ENCODE measurements at places on chromosomes 12 and 14.

DNA sequence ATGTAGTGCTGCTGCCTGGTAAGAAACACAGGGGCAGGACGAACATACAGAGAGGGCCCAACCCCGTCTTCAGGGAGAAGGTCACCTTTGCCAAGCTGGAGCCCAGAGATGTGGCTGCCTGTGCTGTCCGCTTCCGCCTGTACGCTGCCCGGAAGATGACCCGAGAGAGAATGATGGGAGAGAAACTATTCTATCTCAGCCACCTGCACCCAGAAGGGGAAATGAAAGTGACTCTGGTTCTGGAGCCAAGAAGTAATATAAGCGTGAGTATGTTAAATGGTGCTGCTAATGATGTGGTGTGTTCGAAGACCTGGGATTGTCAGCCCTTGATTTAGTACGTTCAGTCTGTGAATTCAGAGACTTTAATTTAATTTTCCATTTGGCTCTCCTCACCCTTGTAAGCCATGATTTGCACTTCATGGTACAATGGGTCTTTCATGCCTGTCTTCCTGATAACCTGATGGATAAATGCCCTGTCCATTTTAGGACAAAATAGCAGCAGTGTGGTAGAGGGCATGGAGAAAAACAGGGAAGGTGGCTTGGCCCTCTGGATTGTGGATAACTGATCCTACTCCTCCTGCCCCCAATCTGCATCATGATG, 318.9 kb downstream of the SNAPC1 start:
- no peak overlapping the region for H3K27ac ChIP-seq
- peaks cover 10% of the 10 kb centered on the region for H3K4me1 ChIP-seq
- H3K27me3 ChIP-seq: no peaks in the 10 kb centered on the region
- no peak for DNase-seq
- H3K4me3 ChIP-seq: no peak overlapping the region
- H3K36me3 ChIP-seq: no peaks in the 10 kb centered on the region

- no peaks in the 10 kb centered on the region for H3K27me3 ChIP-seq
- H3K4me1 ChIP-seq: no peaks in the 10 kb centered on the region
- peak overlapping the region; percentile 81 for H3K4me3 ChIP-seq
- no peak for DNase-seq
- H3K27ac ChIP-seq: no peak overlapping the region
Measured at GRCh38 chr12:79932357-79932756, 2.5 kb downstream of the PPP1R12A start.

GRCh38 chr14:73253323-73253610, 16.0 kb downstream of the PAPLN start:
- no peaks in the 10 kb centered on the region for H3K4me1 ChIP-seq
- no peak overlapping the region for H3K4me3 ChIP-seq
- H3K27me3 ChIP-seq: no peaks in the 10 kb centered on the region
- no peak for DNase-seq
- H3K36me3 ChIP-seq: no peaks in the 10 kb centered on the region

- H3K36me3 ChIP-seq: no peaks in the 10 kb centered on the region
- no peak for DNase-seq
- H3K4me3 ChIP-seq: no peak overlapping the region
- no peaks in the 10 kb centered on the region for H3K4me1 ChIP-seq
- H3K27ac ChIP-seq: no peak overlapping the region
Measured at GRCh38 chr14:53174918-53175317, 21.8 kb upstream of the DDHD1 start.

DNA sequence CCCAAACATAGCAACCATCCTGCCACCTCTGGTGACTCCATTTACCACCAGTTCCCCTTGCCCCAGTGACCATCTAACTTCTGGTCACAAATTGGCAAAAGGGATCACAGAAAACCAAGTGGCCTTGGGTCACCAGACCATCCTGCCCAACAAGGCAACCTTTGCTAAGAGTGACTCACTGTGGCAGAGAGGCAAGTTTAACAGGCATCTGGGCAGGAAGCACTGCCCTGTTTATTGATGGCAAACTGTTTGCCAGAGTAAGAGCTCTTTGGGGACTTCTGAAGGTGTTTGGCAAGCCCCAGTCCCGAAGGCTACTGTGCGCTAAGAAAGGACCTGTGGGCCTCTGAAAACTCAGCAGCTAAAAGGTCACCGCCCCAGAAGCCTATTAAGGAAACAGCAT, 28.2 kb upstream of the TMEM233 start:
- no peak overlapping the region for H3K27ac ChIP-seq
- no peaks in the 10 kb centered on the region for H3K36me3 ChIP-seq
- H3K4me1 ChIP-seq: no peaks in the 10 kb centered on the region
- H3K27me3 ChIP-seq: no peaks in the 10 kb centered on the region
- H3K4me3 ChIP-seq: no peak overlapping the region

- DNase-seq: no peak
- H3K36me3 ChIP-seq: no peaks in the 10 kb centered on the region
- H3K4me3 ChIP-seq: no peak overlapping the region
- H3K27me3 ChIP-seq: no peaks in the 10 kb centered on the region
Measured at GRCh38 chr14:42163136-42163535, 556.5 kb downstream of the LRFN5 start.

GRCh38 chr14:102991376-102991775, 66.0 kb downstream of the CDC42BPB start:
- no peak overlapping the region for H3K4me3 ChIP-seq
- H3K4me1 ChIP-seq: peaks cover 5% of the 10 kb centered on the region
- peaks cover 29% of the 10 kb centered on the region for H3K36me3 ChIP-seq
- H3K27me3 ChIP-seq: no peaks in the 10 kb centered on the region
- H3K27ac ChIP-seq: no peak overlapping the region
- DNase-seq: no peak

DNA sequence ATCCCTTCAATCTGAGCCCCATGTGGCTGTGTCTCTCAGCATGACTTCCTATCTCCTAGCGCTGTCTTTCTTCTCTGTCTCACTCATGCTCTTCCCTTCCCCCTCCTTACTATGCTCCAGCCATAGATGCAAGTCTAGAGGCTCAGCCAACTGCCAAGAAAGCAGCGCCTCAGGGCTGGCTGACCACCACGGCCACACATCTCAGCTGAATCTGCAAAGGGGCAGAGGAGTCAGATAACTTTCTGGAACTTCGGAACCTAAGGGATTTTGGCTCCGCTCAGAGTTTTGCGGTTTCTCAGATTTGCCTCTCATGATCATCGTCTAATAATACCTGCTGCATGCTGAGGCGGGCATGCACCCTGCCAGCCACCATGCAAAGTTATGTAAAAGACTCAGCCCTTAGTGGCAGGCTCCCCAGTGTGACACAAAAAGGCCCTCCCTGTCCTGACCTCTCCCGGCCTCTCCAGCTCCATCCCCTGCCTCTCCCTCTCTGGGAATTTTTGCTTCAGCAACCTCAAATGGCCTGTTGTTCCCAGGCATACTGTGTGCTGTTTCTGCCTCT, 5.0 kb upstream of the FGF6 start:
- H3K36me3 ChIP-seq: no peaks in the 10 kb centered on the region
- no peak for DNase-seq
- peaks cover 5% of the 10 kb centered on the region for H3K4me1 ChIP-seq

DNA sequence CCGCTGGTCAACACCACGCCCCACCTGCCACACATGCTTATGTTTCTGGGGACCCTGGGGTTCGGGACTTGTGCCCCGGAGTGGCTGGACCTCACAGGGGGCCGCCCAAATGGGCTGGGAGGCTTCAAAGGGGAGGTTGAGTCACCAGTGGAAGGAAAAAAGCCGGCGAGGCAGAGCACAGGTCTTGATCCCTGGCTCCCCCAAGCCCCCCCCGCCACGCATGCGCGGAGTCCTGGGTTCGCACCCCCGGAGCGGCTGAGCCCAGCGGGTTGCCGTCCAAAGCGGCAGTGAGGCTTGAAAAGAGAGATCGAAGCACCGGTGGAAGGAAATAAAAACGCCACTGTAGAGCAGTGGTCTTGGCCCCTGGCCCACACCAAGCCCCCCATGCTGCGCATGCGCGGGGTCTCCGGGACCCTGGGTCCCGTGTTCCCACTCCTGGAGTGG, 313.5 kb downstream of the ALG10 start:
- no peaks in the 10 kb centered on the region for H3K27me3 ChIP-seq
- H3K4me3 ChIP-seq: no peak overlapping the region
- H3K36me3 ChIP-seq: no peaks in the 10 kb centered on the region
- H3K4me1 ChIP-seq: no peaks in the 10 kb centered on the region

GRCh38 chr12:77734214-77734883, 96.3 kb upstream of the NAV3 start:
- DNase-seq: no peak
- H3K4me3 ChIP-seq: no peak overlapping the region
- H3K4me1 ChIP-seq: no peaks in the 10 kb centered on the region
- no peaks in the 10 kb centered on the region for H3K36me3 ChIP-seq
- H3K27ac ChIP-seq: no peak overlapping the region

DNA sequence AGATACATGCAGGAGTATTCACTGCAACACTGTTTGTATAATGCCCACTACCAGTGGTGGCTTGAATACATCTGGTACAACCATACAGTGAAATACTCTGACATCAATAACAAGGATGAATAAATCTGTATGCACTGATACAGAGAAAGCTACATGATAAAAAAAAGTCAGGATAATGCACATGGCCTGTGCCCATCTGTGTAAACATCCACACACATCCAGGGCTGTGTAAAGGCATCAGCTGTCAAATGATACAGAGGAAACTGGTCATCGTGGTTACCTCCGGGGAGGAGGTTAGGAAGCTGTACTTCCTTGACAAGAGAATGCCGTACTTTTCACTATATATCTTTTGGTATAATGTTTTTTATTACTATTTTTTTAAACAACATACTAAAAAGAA, 176.6 kb downstream of the FOXN3 start:
- H3K4me1 ChIP-seq: peaks cover 29% of the 10 kb centered on the region
- no peak for DNase-seq
- H3K27me3 ChIP-seq: no peaks in the 10 kb centered on the region
- no peaks in the 10 kb centered on the region for H3K36me3 ChIP-seq

GRCh38 chr12:80412343-80412953, 31.6 kb upstream of the PTPRQ start:
- no peaks in the 10 kb centered on the region for H3K36me3 ChIP-seq
- no peak overlapping the region for H3K4me3 ChIP-seq
- H3K27me3 ChIP-seq: no peaks in the 10 kb centered on the region
- DNase-seq: peak; percentile 67
- no peak overlapping the region for H3K27ac ChIP-seq
- H3K4me1 ChIP-seq: no peaks in the 10 kb centered on the region

DNA sequence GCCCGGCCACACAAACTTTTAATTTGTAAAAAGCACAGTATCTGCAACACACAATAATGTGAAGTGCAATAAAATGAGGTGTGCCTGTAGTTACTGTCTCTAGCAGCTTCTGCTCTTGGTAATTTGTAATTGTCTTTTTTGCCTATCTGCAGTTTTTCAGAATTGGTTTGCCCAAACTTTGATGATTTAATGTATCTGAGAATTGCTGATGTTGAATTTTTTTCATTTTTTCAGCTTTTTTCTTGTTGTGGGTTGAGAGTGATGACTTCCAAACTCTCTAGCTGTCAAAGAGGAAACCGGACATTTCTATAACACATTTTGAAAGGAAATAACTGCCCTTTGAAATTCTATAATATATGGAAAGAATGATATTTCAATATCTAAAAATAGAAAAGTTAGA, 236.9 kb downstream of the RERGL start:
- H3K27ac ChIP-seq: no peak overlapping the region
- no peaks in the 10 kb centered on the region for H3K4me1 ChIP-seq
- no peaks in the 10 kb centered on the region for H3K27me3 ChIP-seq
- H3K36me3 ChIP-seq: no peaks in the 10 kb centered on the region

DNA sequence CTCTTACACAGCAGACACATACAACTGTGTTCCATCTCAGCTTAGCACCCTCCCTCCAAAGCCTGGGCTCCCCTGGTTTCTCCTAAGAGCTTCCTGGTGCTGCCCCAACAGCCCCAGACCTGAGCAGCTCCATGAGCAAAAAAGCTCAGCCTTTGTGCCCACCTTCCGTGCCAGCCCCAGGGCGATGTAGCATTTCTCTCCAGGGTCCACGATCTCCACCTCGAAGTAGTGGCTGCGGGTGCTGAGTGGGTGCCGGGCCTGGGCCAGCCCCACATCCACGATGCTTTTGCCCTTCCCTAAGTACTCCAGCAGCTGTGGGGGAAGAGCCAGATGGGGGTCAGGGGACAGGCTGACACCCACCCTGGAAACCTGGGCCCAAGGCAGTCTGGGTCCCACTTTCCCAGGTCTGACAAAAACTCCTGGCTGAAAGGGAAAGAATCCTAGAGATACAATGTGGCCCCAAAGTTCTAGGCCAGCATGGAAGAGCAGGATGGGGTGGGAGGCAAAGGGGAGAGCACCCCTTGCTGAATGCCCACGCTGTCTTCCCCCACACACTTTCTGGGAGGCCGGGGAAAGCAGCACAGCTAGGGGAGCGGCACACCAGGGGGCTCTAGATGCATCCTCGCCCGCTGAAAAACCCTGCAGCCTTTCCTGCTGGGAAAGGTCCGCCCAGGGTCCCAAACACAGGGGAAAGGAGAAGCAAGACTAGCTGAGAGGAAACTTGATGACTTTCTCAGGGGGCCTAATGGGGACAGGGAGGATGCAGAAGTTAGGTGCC, 11.0 kb downstream of the SPRYD3 start:
- peak overlapping the region; percentile 29 for H3K27ac ChIP-seq
- peaks cover 91% of the 10 kb centered on the region for H3K36me3 ChIP-seq
- H3K4me1 ChIP-seq: peaks cover 54% of the 10 kb centered on the region
- DNase-seq: no peak

DNA sequence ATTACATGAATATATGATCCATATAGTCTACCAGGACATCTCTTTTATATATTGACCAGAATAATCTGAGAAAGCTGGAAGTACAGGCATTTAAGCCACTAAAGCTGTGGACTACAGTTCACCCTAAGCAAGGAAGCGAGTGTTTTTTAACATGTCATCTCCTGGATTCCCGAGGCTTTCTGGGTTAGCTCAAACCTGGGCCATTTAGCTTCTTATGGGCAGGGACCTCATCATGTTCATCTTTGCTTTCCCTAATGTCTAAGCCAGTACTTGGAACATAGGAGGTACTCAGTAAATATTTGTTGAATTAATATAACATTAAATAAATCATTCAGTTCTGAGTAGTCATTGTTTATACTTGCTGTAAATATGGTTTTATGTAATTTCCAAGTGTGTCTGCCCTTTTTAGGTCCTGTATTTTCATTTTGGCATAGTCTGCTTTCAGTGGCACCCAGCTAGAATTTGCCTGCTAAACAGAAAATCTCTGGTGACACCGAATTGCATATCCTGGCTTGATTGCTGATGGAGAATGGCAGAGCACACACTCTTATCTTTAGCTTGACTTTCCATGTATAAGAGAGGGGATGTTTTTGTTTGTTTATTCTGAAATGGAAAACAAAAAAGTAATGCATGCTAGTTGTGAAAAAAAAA, 344.5 kb downstream of the ZFP36L1 start:
- H3K4me1 ChIP-seq: peaks cover 9% of the 10 kb centered on the region
- no peak for DNase-seq
- H3K27ac ChIP-seq: no peak overlapping the region
- no peak overlapping the region for H3K4me3 ChIP-seq
- H3K27me3 ChIP-seq: no peaks in the 10 kb centered on the region
- no peaks in the 10 kb centered on the region for H3K36me3 ChIP-seq

- H3K27ac ChIP-seq: peak within 1 kb of the TSS; percentile 44
- peaks cover 3% of the 10 kb centered on the region for H3K36me3 ChIP-seq
Measured at GRCh38 chr14:38207736-38208617, at the start of gene SSTR1. Gene SSTR1 (plus strand): TSS chr14:38207904. CDS start chr14:38209390, 1,486 bp downstream.
